NCI-H1694 (cell line): ENCODE measurements at places on chromosomes 4 and X.
A peak's percentile ranks its signal among the peaks of the same experiment; 100 is the strongest.

- DNase-seq = no peak
Observed at GRCh38 chr4:181030961-181031360, 1212.2 kb upstream of the TENM3 start.

- no peak for DNase-seq
Observed at GRCh38 chrX:51866210-51866609, 27.2 kb upstream of the MAGED1 start.

- no peak for DNase-seq
Observed at GRCh38 chr4:99670409-99671073, 12.9 kb upstream of the C4orf54 start.

- no peak for DNase-seq
Observed at GRCh38 chr4:182897601-182898478, 19.3 kb downstream of the DCTD start.

- DNase-seq = no peak
Observed at GRCh38 chrX:136555694-136556093, 23.7 kb downstream of the VGLL1 start.

- no peak for DNase-seq
Observed at GRCh38 chr4:47469951-47470350, 6.4 kb upstream of the COMMD8 start.

- DNase-seq = no peak
Observed at GRCh38 chrX:81263059-81263458, 61.2 kb downstream of the SH3BGRL start.

DNA sequence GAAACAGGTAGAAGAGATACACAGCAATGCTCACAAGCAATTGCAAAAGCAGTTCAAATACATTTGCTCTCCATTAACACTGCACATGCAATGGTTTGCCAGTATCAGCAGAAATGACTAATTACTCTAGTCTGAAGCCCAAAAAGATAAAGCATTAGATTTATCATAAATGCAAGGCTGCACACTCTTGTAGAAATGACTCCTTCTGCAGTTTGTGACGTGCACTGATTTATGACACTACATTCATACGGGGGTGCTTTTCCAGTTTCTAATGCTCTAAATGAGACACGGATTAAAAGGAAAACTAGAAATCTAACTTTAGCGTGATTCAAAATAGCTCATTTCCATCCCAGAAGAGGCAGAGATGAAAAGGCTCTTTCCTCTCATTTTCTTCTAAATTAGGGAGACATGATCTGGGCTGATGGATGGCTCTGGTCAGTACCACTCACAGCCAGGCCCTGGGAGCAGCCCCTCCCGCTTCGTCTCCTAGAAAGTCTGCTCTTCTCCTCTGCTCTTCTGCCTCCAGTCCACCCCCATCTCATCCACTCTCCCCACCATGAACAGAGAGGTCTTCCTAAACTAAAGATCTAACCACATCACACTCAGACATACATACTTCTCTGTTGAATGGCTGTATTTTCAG is 33.2 kb downstream of the PPP2R2C start:
- DNase-seq = no peak

GRCh38 chr4:177005674-177006230 is 213.0 kb upstream of the VEGFC start:
- no peak for DNase-seq

- no peak for DNase-seq
Observed at GRCh38 chr4:57061395-57061794, 48.8 kb downstream of the IGFBP7 start.

GRCh38 chr4:1240721-1241465 is 8.0 kb downstream of the CTBP1 start:
- no peak for DNase-seq

DNA sequence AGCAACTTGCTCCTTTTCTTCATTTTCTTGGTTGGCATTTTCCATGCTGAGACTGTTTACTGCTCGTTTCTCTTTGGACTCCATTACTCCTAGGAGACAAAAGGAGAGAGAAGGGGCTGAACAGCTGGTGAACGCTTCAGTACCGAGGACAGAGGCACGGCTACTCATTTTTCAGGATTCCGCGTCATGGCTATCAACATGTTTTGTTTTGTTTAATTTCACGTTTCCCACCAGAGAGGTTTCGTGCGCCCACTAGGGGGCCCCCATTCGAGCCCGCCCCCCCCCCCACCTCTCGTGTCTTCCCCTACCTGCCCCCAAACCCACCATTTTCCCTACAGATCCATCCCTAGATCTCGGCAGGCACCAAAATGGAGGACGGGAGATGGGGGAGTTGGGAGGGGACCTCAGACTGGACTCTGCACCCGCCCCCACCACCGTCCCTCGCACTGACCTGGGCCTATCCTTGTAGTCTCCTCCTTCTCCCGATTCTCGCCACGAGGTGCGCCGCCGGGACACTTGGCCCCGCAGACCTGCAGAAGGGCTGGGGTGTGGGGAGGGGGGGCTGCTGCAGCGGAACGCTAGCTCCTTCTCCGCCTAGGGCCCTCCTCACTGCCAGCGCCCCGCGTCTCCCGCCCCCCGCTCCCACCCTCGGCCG is 653 bp downstream of the BEX1 start:
- peak; percentile 54 for DNase-seq

DNA sequence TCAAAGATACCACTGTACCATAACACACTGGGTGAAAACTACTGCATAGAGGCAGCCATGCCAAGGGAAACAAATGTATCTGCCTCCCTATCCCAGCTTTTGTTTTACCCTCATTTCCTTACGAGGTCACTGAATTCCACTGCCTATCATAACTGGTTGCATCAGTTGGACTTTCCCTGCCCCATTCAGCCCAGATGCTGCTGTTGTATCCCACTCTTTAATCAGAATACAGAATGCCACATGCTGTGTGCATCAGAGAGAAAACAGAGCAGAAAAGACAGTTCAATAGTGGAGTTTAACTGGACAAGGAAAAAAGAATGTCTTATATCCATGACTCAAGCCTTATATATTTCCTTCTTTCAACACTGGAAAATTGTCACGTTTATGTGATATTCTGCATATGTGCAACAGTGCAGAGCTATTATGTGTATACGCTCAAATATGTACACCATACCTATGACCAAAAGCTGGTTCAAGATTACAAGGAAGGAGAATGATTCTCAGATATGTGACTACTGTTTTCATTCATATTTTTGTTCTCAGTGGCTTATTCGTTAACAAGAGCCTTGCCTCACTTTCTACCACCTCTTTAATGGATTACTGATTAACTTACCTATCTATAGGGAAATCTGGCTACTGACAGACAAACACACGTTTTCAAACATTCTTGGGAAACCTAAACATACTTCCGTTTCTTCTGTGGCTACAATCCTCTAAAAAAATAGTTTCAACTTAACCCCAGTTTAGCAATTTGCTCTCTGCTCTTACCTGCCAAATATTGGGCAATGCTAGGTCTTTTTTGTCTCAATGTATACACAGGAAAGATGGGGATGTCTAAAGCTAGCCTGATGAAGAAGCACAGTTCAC is 378.9 kb downstream of the SMARCA1 start:
- DNase-seq = no peak

GRCh38 chr4:137610960-137611359 is 78.7 kb upstream of the PCDH18 start:
- no peak for DNase-seq

DNA sequence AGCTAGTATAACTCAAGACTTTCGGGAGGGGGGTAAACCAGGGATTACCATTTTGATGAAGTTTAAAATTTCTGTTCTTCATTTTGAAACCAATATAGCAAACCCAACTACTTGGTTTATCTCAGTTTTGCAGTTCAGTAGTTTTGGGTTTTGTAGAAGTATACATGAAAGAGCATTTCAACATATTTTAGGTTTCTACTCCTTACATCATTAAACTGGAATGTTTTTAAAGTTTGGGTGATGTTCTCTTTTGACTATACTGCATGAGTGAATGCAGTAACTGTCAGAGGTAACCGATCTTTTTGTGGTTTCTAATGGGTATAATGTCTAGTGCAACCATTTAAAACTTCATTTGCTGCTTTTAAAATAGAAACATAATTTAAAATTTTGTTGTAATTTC is 248.3 kb upstream of the MAD2L1 start:
- DNase-seq = no peak

DNA sequence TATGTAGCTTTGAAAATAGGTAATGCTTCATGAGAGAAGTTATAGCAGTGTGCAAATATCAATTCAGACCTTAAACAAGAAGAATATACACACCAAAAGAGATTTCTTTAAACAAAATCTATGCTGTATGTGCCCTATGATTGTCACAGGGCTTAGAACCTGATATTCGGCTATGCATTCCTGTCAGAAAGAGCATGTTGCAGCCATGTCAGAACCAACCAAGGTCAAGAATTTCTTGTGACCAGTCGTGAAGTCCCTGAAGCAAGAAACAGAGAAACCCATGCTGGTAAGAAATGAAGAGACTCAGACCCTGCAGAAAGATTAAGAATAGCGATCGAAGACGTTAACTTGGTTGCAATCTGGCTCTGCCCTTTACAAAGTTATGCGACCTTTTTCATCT is 210.3 kb upstream of the SPIN4 start:
- no peak for DNase-seq

GRCh38 chr4:182246401-182247205 is 3.4 kb downstream of the TENM3 start:
- DNase-seq = no peak

DNA sequence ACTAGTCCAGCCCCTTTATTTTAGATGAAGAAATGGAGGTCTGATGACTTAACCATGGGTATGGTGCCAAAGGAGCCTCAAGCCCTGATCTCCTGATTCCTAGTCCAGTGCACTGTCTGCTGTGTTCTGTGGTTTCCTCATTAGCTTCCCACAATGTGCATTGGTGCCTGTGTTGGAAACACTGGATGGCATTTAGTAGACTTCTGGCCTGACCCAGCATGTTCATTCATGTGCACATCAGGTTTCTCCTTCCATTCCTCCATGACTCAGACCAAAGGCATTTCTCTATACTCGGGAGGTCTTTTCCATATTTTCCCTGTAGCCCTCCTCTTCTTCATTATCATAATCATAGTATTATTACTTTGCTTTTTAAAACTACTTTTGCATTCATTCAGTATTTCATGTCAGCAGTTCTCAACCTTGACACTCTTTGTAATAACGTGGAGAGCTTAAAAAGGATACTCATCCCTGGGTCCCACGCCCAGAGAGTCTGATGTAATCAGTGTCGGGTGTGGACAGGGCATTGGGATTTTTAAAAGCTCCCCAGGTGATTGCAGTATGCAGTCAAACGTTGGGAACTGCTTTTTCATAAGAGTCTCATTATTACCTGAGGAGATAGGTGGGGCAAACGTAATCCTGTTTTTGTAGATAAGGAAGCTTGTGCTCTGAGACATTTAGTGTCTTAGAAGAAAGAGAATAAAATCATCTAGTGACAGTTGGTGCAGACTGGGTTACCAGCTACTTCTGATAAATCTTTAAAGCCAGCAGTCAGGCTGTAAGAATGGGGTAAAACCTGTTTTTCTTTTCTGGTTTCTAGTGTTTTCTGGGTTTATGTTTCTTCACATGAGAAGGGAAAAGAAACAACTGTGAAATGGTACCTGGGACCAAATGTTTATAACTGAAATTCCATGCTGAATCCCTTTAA is 40.9 kb upstream of the XK start:
- no peak for DNase-seq

DNA sequence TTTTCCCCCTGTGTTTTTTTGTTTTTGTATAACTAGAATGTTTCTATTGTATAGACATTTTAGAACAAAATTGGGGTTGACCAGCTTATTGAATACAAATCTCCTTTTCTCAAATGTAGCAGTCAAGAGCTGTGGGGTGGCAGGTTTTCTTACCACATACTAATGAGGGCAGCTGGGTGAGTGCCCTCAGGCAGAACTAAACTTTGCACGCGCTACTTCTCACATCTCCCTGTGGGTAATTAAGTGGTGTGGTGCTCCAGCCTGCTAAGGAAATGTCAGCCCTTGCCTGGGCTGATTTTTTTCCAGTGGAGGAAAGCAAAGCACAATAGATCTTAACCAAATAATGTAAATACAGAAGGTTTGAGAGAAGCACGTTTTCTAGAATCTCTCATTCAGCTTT is 717.6 kb upstream of the TENM3 start:
- no peak for DNase-seq

DNA sequence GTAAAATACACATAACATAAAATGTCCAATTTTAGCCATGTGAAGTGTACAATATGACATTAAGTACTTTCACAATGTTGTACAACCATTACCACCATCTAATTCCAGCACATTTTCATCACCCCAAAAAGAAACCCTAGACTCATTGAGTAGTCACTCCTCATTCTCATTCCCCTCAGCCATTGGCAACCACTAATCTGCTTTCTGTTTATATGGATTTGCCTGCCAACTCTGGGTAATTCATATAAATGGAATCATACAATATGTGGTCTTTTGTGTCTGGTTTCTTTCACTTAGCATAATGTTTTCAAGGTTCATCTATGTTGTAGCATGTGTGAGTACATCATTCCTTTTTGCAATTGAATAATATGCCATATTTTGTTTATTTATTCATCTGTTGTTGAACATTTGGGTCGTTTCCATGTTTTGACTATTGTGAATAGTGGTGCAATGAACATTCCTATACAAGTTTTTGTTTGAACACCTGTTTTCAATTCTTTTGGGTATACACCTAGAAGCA is 43.0 kb downstream of the EIF2S3 start:
- no peak for DNase-seq

GRCh38 chr4:7564242-7564641 is 129.5 kb upstream of the PSAPL1 start:
- DNase-seq = no peak

- peak; percentile 25 for DNase-seq
Observed at GRCh38 chrX:118495958-118496762, 545 bp downstream of the DOCK11 start.

DNA sequence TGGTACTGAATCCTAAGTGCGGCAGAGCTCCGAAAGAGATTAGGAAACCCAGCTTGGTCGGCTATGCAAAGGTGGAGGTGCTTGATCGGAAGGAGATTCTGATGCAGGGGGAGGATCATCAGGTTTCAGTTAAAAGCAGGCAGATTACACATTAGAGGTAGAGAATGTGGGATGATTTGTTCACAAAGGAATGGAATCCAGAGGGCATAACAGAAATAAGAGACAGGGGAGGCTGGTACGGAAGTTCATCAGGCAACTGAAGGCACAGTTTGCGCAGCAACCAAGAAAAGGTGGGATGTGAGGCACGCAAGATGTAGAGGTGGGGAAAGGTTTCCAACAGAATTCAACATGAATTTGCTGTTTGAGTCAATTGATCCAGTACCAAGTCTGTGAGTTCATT is 424 bp upstream of the ZNF330 start:
- no peak for DNase-seq

DNA sequence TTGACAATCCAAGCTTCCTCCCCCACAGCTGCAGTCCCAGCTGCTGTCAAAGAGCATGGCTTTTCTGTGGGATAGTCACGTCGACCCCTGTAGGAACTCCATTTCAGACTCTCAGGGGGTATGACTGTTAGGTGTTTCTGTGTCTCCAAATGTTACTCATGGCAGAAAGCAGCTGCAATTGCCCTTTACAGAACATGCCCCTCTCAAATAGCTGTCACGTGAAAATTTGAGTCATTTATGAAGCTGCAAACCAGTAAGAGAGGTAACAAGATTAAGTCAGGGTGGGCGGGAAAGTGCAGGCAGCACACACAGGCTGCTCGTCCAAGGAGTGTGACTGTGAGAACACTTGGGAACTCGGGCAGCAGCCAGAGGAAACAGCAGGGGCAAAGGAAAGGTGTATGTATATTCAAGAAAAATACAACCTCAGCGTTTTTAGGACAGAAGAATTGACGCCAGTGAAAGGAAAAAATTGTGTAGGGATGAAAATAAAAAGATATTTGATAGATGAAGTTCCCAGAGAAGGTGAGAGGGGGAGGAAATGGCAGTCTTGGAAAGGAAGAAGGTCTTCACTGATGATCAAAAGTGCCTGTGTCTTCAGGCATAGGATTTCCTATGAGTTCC is 66.5 kb upstream of the TMEM184C start:
- no peak for DNase-seq
